Upper lobe of right lung (tissue), 1 donor: ENCODE measurements at places on chromosomes 11 and 22.

DNA sequence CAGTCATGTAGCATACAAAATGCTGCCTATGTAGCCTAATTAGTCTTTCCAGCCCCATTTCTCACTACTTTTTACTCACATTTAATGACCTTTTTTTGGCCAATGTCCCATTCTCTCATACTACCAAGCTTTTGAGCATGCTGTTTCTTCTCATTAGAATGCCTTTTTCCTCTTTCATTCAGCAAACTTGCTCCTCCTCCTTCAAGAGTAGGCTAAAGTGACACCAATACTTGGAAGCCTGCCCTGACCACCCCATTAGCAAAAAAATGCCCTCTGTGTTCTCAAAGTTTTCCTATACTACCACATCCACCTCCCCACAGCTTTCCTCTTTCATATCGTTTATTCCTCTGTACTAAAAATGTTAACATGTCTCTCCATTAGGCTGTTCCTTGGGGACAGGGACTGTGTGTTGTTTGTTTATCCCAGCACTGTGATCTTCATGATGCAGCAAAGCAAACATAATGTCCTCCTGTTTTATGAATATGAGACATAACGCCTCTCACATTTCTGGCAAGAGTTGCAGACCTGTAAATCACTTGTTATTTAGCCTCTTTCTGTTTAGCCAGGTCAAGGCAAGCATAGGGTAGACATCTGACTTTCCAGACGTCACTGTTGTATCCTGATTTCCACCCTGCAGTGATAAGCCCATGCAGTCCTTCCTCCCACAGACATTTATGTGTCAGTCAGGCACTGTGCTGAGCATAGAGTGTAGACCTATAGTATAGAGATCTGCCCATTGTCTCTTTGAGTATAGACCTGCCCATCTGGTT, 62.0 kb upstream of the UCP3 start:
- DNase-seq: no peak

GRCh38 chr11:117488996-117489952, 161.6 kb downstream of the CEP164 start:
- DNase-seq: no peak

DNA sequence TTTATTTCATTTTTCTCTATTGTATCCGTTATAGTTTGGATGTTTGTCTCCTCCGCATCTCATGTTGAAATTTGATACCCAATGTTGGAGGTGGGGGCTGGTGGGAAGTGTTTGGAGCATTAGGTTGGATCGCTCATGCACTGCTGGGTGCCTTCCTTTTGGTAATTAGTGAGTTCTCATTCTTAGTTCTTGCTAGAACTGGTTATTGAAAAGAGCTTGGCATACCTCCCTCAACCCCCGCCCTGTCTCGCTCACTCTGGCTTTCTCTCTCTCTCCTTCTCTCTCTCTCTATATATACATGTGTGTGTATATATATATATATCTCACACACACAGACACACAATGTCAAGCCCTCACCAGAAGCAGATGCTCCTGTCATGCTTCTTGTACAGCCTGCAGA, 978.7 kb downstream of the DLG2 start:
- no peak for DNase-seq

DNA sequence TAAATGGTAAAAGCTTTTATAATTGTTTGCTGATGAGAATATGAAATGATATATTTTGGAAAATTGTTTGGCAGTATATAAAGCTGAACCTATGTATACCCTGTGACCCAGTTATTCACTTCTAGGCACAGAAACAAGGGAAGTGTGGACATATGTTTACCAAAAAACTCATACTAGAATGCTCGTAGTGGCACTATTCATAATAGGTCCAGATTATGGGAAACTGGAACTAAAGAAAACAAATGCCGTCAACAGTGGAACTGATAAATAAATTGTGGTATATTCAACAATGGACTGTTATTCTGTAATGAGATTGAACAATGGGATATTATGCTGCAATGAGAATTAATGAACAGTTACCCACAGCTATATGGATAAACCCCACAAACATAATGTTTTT, 32.8 kb downstream of the CSTPP1 start:
- DNase-seq: no peak

DNA sequence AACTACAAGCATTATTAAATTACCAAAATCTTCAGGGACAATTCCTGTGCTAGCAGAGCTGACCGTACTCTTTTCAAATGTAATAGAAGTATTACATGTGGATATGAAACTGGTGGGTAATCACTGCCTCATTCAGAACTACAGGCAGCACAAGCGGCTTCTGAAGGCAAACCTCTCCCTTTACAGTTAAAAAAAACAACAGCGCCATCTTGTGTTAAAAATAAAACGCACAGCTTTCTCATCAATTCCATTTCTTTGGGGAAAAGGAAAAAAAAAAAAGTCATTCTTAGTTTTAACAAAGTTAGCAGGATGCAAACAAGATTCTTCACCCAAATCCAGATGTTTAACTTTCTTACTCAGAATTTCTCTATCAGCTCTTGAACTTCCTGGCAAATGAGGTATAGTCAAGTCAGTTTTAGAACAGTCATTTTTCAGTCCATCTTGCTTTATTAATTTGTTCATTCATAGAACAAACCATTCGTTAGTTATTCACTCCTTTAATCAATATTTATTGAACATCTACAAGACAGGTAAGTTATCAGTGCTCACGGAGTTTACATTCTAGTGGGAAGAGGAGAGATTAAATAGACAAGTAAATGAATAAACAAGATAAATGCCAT, 331.8 kb upstream of the MPPED2 start:
- DNase-seq: no peak

DNA sequence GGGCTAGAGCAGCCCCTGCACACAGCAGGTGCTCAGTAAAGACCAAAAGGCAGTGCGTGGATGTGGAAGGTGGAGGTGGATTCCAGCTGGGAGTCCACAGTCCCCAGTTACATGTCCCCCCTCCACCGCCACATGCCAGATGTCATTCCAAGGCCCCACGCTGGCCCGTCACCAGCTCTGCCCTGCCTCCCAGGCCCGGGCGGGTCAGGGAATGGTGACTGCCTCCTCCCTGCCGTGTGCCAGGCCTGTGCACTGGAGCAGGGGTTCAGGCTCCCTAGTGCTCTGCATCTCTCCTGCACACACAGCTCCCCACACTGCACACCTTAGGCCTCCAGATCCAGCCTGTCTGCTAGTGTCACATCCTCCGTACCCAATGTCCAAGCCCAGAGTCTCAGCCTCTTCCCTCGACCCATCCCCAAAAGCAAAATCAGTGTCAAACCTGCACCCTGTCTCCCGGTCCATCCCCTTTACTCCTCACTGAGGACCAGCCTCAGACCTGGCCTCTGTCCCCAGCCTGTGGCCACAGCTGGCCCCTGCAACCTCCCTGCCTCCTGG, 40.2 kb upstream of the PRODH start:
- DNase-seq: no peak

GRCh38 chr22:27844256-27844655, 42.7 kb upstream of the MN1 start:
- no peak for DNase-seq

GRCh38 chr11:75280770-75281468, 40.3 kb downstream of the TPBGL start:
- DNase-seq: peak; percentile 63

DNA sequence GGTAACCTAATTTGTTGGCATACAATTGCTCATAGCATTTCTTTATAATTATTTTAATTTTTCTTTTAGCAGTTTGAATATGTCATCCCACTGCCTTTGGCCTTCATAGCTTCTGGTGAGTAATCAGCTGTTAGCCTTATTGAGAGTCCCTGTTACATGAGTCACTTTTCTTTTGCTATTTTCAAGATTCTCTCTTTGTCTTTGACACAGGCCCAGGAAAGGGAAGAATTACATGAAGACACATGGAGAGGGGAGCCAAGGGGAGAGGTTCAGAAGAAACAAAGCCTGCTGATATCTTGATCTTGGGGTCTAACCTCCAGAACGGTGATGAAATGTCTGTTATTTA, 418.2 kb downstream of the METTL15 start:
- DNase-seq: no peak

DNA sequence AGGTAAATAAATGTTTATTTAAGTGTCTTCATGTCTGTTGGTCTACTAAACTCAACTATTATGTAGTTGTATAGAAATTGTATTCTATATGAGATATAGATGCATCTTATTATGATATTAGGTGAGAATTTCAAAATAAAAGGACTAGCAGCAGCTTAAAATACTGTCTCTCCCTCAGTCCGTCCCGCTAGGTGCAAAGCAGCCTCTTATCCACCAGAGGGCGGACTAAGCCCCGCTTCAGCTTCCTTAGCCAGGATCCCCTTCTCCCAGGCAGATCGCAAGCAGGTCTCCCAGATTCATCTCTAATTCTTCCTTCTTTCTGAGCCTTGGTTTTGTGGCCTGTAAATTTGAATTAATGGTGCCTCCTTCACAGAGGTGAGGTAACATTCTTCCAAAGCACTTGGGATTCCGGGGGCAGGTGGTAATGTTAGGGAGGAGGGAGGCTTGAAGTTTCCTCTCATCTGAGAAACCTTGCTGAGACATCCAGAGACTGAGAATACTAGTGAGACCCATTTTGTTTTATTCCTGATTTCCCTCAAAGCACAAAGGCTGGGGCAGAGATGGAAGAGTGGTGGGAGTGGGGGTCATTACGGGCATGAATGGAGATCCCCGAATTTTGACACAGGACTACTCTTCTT, 13.5 kb upstream of the INSC start:
- peak; percentile 71 for DNase-seq

DNA sequence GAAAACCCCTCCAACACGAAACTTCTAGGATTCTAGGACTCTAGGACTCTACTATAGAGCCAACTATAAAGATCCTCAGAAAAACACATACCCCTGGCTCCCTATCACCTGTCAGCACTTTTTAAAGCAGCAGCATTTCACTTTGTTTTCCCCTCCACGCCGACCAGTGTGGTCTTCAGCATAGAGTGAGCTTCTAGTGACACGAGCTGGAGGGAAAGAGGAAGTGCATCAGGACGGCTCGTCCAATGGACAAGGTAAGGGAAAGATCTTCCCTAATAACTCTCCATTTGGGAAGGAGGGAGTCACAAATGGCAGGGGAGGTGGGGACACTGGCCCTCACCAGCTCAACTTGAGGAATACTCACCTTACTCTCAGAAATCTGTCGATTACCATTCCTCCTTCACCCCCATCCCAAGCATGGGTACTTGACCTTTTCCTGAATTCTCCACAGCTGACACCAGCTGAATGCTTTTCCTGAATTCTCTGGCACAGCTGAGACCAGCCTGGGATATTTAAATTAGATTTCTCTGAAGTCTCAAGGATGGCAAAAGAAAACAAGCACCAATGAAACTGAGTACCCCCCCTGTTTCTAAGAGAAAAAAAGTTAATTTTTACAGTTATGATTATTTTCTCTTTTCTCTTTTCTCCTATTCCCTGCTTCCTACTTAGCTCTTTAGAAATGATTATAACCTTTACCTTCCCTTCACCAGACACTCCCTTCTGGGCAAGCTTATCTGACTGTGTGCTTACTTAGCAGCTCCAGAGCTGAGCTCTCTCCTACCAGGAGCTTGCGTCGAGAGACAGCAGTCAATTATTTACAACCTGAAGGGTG, 33.3 kb upstream of the NNMT start:
- peak; percentile 47 for DNase-seq

DNA sequence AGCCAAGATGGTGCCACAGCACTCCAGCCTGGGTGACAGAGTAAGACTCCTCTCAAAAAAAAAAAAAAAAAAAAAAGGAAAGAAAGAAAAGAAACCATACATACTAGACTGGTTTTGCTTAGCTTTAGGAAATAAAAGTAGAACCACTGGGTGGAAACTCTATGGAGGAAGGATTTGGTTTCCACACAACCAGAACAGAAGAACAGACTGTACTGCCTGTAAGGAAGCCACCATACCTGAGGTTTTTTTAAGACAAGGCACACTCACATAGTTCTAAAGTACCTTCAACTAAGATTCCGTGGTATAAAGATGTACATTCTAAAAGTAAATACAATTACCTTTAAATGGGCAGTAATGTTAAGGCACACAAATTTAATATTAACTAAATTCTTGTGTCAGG, 58.6 kb downstream of the NUP98 start:
- DNase-seq: no peak

- DNase-seq: no peak
These were observed 597.2 kb downstream of the DLG2 start for GRCh38 chr11:85029964-85030363.

- no peak for DNase-seq
These were observed 655.6 kb upstream of the CNTN5 start for GRCh38 chr11:98365190-98365589.

GRCh38 chr22:37762389-37762836, 45.3 kb upstream of the GCAT start:
- DNase-seq: no peak

DNA sequence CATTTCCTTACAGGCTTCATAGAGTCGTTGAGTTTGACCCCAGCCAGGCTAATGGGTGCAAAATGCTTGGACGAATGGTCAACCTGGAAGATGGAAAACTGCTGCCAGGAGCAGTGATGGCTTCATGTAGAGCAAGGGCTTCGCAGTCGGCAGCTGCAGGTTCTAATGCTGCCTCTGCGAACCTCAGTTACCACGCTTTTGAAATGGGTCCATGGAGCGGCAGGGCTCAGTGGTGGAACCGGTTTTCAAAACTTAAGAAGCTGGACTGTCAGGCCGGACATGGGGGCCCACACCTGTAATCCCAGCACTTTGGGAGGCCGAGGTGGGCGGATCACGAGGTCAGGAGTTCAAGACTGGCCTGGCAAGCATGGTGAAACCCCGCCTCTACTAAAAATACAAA, 55.9 kb upstream of the PRR5 start:
- no peak for DNase-seq

- DNase-seq: peak; percentile 63
These were observed 4.3 kb upstream of the LMO1 start for GRCh38 chr11:8267831-8268529.

- peak; percentile 54 for DNase-seq
These were observed 1.4 kb upstream of the DPP3 start for GRCh38 chr11:66478729-66479393.

DNA sequence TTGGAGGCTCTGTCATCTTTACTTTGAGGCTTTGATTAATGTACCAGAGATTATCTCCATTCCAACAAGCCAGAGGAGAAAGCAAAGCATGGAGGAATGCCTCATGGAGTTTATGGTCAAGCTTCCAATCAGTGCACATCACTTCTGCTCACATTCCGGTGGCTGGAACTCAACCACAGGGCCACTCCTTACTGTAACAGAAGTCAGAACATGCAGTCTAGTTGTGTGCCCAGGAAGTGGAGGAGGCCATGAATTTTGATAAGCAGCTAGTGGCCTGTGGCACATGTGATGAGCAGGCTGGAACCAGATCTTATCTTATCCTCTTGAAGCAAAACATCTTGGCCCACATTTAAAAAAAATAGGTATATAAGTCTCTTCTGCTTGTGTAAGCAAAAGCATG, 258.9 kb upstream of the ARHGAP20 start:
- DNase-seq: no peak
